NCI-H510A (cell line): ENCODE measurements at places on chromosomes 1 and 21.

GRCh38 chr1:230145505-230145899 is 78.5 kb downstream of the GALNT2 start:
- no peak for DNase-seq

- no peak for DNase-seq
These were observed 27.9 kb downstream of the RIMS3 start for GRCh38 chr1:40637470-40638007.

DNA sequence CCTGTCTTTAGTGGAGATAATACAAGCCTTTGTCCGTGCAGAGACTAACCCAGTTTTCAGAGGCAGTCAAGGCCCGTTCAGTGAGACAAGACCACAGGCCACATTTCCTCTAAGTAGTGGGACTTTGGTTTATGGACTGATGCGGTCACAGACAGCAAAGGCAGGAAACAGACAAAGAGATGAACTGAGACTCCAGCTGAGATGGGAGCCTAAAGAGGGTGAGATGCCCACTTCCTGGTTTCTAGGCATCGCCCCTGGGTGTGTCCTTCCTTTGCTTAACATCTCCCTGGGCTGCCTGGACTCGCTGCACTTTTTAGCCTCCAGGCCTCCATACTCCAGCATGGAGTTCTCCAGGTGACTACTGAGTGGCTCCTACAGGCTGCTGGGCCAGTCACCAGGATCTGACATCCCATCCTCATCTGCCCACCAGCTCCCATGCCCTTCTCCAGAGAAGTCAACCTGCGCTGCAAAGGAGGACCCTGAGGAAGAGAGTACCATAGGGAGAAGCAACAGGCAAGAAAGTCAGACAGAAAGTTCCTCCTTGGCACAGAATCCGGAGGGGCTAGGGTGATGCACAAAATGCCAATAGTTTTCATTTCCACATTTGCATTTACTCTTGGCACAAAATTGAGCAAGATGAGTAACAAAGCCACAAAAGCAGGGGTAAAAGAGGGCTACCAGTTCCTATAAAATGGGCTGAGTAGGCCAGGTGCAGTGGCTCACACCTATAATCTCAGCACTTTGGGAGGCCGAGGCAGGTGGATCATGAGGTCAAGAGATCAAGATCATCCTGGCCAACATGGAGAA is 15.1 kb downstream of the THEMIS2 start:
- no peak for DNase-seq

DNA sequence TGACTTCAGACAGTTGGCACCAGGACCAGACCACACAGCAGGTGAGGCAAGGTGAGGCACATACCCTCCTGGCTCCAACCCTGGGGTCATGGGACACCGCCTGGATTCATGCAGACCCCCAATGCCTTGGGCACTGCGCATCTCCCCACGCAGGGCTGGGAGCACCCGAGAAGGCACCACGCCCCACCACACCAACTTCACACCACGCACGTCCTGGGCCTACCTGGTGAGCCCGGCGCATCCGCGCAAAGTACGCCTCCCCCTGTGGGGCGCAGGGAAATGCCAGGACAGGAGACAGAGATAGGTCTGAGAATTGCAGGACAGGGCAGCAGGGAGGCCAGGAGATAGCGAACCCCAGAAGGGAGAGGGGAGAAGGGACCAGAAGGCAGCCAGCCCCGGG is 58.5 kb downstream of the LDLRAD2 start:
- no peak for DNase-seq

DNA sequence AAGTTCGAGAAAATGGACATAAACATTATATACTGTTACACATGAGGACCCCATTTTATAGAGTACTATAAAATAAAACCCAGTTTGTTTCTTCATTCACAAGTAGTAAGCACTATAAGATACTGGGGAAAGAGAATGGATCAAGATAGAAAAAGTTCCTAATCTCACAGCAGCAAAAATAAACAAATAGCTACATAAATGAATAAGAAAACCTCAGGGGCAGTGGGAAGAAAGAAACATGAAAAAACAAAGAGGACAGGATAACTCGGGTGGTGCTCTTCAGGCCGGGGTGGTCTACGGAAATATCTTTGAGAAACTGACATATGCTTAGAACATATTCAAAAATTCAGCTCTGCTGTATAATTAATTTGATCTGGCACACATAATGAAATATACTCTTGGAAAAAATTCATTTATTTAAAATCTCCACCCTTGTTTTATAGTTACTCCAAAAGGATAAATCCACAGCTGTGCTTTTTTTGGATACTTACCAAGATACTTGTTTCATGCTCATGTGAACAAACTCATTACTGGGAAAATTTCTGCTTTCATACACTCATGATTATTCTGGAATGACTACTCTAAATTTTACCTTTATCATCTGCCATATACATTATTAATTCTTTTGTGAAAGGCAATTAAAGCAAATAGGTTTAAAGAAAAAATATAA is 20.0 kb downstream of the CEP170 start:
- no peak for DNase-seq

DNA sequence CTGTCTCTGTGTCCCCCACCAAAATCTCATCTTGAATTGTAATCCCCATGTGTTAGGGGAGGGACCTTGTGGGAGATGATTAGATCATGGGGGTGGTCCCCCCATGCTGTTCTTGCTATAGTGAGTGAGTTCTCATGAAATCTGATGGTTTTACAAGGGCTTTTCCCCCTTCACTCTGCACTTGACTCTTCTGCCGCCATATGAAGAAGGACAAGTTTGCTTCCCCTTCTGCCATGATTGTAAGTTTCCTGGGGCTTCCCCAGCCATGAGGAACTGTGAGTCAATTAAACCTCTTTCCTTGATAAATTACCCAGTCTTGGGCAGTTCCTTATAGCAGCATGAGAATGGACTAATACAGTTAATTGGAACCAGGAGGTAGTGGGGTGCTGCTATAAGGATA is 137.1 kb upstream of the RAB4A start:
- no peak for DNase-seq
